ENCODE measurements at places on chromosomes 7 and 10.

GRCh38 chr10:91006001-91006751 lies 85.3 kb upstream of the ANKRD1 start:
- peak; percentile 85 for DNase-seq
- no peaks in the 10 kb centered on the region for H3K36me3 ChIP-seq
- peaks cover 5% of the 10 kb centered on the region for H3K4me1 ChIP-seq
- H3K27ac ChIP-seq = peak overlapping the region; percentile 48
- H3K4me3 ChIP-seq = no peak overlapping the region

DNA sequence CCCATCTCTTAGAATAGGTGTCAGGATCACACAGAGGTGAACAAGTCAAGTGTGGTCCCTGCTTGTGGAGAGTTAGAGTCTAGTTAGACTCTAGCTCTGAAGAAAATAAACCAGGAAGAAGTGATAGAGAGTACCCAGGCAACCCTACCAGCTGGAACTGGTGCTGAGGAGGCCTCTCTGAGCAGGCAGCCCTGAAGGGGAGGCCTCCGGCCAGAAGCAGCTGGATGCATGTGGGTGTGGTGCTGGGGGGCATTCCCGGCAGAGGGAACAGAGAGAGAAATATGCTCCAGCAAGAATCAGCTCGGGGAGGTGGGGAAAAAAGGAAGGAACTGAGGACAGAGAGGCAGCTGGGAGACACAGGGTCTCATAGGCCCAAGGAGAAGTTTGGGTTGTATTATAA lies 68.6 kb downstream of the APBB1IP start:
- no peaks in the 10 kb centered on the region for H3K27me3 ChIP-seq
- no peaks in the 10 kb centered on the region for H3K4me1 ChIP-seq
- H3K36me3 ChIP-seq = no peaks in the 10 kb centered on the region

DNA sequence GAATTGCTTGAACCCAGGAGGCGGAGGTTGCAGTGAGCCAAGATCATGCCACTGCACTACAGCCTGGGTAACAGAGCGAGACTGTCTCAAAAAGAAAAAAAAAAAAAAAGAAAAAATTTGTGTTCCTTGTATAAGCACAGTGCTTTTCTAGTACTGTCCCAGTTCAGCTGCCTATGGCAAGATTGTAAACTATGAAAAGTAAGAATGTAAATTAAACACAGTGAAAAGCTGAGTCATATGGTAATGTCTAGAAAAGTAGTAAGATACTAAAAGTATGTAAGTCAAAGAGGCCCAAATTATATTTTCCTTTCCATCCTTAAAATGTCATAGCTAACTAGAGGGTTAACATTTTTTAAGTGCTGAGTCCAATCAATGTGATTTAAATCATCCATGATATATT lies 42.8 kb downstream of the RBM20 start:
- H3K27ac ChIP-seq = peak overlapping the region; percentile 85
- no peaks in the 10 kb centered on the region for H3K4me1 ChIP-seq
- no peak overlapping the region for H3K4me3 ChIP-seq
- no peaks in the 10 kb centered on the region for H3K36me3 ChIP-seq

DNA sequence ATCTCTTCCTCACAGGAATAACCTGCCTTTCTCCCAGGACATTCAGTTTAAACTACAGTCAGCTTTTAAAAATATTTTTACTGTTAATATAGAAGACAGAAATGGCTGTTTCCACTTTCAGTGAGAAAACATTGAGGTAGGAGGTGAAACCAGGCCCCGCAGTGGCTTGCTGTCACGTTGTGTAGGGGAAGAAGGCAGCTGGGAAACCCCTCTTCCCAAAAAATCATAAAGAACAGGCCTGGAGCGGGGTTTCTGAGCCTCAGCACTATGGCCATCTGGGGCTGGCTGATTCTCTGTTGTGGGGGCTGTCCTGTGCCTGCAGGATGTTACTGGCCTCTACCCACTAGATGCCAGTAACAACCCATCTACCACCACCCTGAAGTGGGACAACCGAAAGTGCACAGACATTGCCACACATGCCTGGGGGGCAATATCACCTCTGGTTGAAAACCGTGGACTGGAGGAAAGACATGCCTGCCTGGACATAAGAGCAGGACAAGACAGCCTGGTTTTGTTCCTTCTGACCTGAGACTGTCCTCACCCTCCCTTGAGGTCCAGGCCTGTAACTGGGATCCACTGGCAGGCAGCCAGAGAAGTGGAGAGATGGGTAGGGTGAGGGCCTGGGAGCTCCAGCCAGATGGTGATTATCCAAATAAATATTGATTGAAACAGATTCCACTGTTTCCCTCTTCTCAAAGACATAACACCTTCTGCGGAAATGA lies 43.9 kb downstream of the KCNH2 start:
- no peak overlapping the region for H3K27ac ChIP-seq
- DNase-seq = peak; percentile 46
- H3K27me3 ChIP-seq = no peaks in the 10 kb centered on the region
- H3K4me1 ChIP-seq = no peaks in the 10 kb centered on the region
- H3K36me3 ChIP-seq = no peaks in the 10 kb centered on the region
- no peak overlapping the region for H3K4me3 ChIP-seq

DNA sequence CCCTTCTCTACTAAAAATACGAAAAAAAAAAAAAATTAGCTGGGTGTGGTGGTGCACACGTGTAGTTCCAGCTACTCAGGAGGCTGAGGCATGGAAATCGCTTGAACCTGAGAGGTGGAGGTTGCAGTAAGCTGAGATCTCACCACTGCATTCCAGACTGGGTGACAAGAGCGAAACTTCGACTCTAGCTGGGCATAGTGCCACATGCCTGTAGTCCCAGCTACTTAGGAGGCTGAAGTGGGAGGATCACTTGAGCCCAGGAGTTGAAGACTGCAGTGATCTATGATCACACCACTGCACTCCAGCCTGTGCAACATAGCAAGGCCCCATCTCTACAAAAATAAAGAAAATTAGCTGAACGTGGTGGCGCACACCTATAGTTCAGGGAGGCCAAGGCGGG lies 1.2 kb upstream of the SPACDR start:
- DNase-seq = no peak
- H3K27me3 ChIP-seq = no peaks in the 10 kb centered on the region
- H3K36me3 ChIP-seq = peaks cover 19% of the 10 kb centered on the region
- H3K4me3 ChIP-seq = peak overlapping the region; percentile 38
- peak overlapping the region; percentile 67 for H3K27ac ChIP-seq
- H3K4me1 ChIP-seq = peaks cover 13% of the 10 kb centered on the region

DNA sequence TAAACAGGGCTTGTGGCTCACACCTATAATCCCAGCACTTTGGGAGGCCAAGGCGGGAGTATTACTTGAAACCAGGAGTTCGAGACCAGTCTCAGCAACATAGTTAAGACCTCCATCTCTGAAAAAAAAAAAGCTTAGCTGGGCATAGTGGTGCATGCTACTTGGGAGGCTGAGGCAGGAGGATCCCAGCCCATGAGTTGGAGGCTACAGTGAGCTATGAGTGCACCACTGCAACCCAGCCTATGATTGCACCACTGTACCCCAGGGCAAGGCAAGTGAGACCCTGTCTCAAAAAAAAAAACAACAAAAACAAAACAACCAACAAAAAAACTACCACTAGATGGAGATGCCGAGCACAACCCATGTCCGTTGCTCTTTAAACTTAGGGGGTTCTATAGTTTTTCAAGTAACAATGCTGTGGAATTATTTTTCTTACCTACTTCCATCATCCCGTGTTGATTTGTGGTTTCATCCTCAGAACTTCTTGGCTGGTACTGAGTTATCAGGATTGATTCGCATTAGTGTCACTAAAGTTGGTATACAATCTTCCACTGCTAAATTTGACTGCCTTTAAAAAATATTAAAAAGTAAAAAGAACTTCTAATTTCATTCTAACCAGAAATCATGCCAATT lies 12.2 kb upstream of the REPIN1 start:
- no peaks in the 10 kb centered on the region for H3K4me1 ChIP-seq
- H3K27me3 ChIP-seq = no peaks in the 10 kb centered on the region
- DNase-seq = no peak

GRCh38 chr7:34317039-34317438 lies 341.0 kb upstream of the NPSR1 start:
- no peak for DNase-seq
- H3K4me1 ChIP-seq = peaks cover 2% of the 10 kb centered on the region
- H3K36me3 ChIP-seq = no peaks in the 10 kb centered on the region
- H3K4me3 ChIP-seq = no peak overlapping the region

GRCh38 chr10:4775808-4776207 lies 50.2 kb upstream of the AKR1E2 start:
- H3K27me3 ChIP-seq = no peaks in the 10 kb centered on the region
- no peak for DNase-seq
- no peaks in the 10 kb centered on the region for H3K36me3 ChIP-seq
- no peak overlapping the region for H3K27ac ChIP-seq

- H3K4me1 ChIP-seq = no peaks in the 10 kb centered on the region
- H3K27ac ChIP-seq = no peak overlapping the region
- no peaks in the 10 kb centered on the region for H3K27me3 ChIP-seq
- DNase-seq = no peak
- no peak overlapping the region for H3K4me3 ChIP-seq
Measured at GRCh38 chr7:81514546-81514945, 255.3 kb downstream of the HGF start.

- H3K27me3 ChIP-seq = no peaks in the 10 kb centered on the region
- no peak overlapping the region for H3K4me3 ChIP-seq
- H3K27ac ChIP-seq = no peak overlapping the region
- no peaks in the 10 kb centered on the region for H3K4me1 ChIP-seq
Measured at GRCh38 chr10:104040862-104041789, 44.6 kb downstream of the COL17A1 start.

DNA sequence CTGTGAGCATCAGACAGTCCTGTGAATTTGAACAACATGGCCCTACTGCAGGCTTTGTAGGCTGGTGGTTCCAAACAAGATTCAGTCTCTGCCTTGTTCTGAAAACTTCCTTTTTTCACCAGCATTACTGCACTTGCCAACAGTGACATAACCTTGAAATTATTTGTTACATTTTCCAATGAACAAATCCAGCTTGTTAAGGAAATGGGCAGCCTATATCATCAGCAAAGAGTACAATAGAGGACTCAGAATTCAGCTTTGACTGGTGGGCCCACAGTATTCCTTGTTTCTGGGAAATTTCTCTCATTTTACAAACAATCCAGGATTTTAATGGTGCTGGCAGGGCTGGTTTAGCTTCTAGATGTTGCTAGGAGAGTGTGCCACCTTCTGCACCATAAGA lies 703.7 kb upstream of the FZD8 start:
- no peak for DNase-seq
- no peaks in the 10 kb centered on the region for H3K36me3 ChIP-seq
- H3K4me3 ChIP-seq = no peak overlapping the region
- peaks cover 7% of the 10 kb centered on the region for H3K4me1 ChIP-seq

DNA sequence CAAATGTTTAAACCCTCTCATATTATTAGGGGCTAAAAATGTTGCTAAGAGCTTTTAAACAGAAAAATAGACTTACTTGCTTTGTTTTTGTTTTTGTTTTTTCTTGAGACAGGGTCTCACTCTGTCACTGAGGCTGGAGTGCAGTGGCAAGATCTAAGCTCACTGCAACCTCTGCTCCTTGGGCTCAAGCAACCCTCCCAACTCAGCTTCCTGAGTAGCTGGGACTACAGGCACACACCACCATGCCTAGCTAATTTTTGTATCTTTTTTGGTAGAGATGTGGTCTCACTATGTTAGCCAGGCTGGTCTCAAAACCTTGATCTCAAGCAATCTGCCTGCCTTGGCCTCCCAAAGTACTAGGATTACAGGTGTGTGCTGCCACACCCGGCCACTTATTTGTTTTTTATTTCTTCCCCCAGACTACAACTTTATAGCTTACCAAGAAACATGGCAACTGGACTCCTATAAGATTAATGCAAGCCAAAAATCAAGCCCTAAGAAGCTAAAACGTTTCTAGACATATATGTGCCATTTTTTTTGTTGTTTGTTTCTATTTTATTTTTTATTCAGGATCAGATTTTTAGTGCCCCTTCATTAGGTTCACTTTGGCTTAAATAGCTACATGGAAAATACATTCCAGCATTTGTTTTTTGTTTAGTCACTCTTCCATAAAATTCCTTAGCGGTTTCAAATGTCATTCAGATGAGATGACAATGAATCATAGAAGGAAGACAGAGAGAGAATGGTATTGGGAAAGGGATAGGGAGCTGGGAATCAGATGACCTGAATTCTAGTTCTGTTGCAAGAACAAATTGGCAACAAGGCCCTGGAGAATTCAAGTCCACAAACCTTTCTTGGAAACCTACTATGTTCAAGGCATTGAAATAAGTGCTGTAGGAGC lies 163.4 kb upstream of the MKLN1 start:
- H3K27ac ChIP-seq = no peak overlapping the region
- H3K36me3 ChIP-seq = no peaks in the 10 kb centered on the region
- no peak for DNase-seq
- H3K4me1 ChIP-seq = no peaks in the 10 kb centered on the region
- no peaks in the 10 kb centered on the region for H3K27me3 ChIP-seq

- no peak overlapping the region for H3K27ac ChIP-seq
Measured at GRCh38 chr7:82330706-82331215, 112.8 kb downstream of the CACNA2D1 start.

DNA sequence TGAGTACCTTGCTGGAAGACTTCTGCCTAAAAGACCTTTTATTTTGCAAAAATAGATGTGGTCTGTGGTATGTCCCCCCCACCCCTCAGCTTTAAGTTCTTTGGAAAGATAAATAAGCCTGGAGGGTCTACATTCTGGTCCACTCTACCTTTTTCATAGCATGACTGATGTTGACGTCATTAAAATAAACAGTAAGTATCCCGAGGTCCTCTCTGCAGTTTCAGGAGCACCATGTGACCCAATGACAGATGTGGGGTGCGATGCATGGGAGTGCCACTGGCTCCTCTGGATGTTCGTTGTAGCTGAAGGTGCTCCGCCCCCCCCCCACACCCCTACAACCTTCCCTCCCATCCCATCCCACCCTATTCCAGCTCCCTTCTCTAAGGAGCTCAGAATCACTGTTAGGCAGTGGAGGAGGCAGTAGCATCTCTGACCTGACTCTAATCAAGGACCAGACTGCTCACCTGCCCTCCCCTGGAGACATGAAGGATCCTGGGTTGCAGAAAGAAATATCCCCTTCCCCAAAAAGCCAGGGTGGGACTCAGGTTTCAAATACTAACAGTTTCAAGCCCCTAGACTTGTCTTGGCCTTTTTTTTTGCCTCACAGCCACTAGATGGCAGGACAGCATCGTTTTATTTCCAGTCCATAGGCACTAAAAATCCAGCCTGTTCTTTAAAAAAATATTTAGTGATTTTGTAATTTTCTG lies 25.1 kb downstream of the CASP7 start:
- H3K36me3 ChIP-seq = peaks cover 10% of the 10 kb centered on the region
- no peaks in the 10 kb centered on the region for H3K4me1 ChIP-seq
- DNase-seq = no peak
- no peaks in the 10 kb centered on the region for H3K27me3 ChIP-seq

DNA sequence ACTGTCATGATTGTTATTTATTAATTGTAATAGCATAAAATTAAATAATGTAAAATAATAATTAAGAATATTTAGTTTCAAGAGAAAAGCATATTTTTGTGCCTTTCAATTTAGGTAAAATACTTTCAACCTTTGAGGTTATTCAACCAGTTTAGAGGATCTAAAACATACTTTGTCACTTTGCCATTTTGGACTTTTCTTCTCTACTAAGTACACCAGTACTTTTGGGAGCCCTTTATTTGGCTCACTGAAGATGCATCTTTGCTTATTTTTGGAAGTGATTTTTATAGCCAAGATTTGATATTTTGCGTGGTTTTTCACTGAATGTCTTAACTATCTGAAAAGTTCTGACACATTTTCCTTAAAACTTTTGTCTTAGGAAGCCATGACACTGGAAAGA lies 860.5 kb downstream of the SORCS1 start:
- no peaks in the 10 kb centered on the region for H3K36me3 ChIP-seq
- H3K27ac ChIP-seq = no peak overlapping the region
- H3K4me1 ChIP-seq = no peaks in the 10 kb centered on the region
- H3K4me3 ChIP-seq = no peak overlapping the region
- DNase-seq = no peak
